ENCODE measurements at places on chromosomes 4 and X. TPM values are rescaled to one million over a fixed set of nuclear protein-coding genes. Genes with fewer than 3 reads are reported as not detected.

MAGEC1 gene
- total RNA-seq: not detected

BMX gene
- not detected for total RNA-seq

DNA sequence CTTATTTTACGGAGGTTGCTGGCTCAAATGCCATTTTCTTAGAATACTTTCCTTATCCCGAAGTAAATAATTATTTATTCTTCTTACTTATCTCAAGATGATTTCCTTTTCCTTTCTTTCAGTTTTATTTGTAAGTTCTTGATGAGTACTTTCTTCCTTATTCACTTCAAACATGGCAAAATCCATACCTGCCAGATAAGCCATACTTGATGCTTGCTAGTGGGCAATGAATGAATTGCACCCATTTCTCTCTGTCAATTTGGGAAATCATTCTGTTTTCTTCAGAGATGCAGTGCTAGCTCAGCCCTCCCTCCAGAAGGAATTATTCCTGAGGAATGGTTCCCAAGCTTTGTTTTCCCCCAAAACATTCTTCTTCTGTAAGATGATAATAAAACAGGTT is 598.3 kb downstream of the SPRY1 start:
- no peak for DNase-seq

CCDC149 gene
- total RNA-seq: 1.7 TPM

PPBP gene
- not detected for total RNA-seq

DNA sequence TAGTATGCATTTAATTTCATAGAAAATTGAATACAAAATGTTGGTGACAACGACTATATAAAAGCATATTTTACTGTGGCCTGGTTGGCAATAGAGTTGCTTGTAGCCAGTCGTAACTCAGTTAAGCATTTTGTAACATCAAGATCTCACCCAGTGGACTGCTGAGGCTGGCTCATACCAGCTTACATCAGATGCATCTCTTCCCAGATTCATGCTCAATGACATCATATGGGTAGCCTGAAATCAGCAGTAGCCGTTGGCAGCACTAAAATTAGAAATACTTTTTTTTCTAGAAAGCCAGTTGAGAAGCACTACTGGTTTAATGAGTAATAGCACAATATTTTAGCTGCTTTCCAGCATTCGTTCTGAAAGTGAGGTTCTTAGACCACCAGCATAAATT is 341.2 kb downstream of the TECRL start:
- DNase-seq: no peak

FRG2 gene
- total RNA-seq: 0.18 TPM

LONRF3 gene
- total RNA-seq: 0.10 TPM

EDA gene
- total RNA-seq: 8.6 TPM

DNA sequence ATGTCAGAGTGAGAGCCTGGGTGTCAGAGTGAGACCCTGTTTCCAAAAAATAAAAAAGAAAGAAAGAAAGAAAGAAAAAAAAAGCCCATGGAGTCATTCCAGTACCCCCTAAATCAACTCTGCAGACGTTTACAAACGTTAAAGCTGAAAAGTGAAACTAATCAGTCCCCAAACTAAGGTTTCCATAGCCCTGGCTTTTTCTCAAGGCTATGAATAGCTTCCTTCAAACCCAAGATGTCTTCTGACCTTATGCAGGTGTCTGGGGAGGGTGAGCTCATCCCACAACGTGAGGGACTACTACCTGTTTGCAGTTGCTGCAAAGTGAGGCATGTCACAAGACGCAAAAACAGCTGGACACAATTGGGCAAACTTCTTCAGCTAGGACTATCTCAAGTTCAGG is 144.0 kb downstream of the SH3KBP1 start:
- no peak for DNase-seq

ARHGEF6 gene
- 17.3 TPM for total RNA-seq

- DNase-seq: no peak
Measured at GRCh38 chrX:141467442-141467841, 117.1 kb downstream of the SPANXA1 start.

SSX4 gene
- 0.26 TPM for total RNA-seq

CC2D2A gene
- 12.9 TPM for total RNA-seq

SHISA3 gene
- 1.6 TPM for total RNA-seq

DNA sequence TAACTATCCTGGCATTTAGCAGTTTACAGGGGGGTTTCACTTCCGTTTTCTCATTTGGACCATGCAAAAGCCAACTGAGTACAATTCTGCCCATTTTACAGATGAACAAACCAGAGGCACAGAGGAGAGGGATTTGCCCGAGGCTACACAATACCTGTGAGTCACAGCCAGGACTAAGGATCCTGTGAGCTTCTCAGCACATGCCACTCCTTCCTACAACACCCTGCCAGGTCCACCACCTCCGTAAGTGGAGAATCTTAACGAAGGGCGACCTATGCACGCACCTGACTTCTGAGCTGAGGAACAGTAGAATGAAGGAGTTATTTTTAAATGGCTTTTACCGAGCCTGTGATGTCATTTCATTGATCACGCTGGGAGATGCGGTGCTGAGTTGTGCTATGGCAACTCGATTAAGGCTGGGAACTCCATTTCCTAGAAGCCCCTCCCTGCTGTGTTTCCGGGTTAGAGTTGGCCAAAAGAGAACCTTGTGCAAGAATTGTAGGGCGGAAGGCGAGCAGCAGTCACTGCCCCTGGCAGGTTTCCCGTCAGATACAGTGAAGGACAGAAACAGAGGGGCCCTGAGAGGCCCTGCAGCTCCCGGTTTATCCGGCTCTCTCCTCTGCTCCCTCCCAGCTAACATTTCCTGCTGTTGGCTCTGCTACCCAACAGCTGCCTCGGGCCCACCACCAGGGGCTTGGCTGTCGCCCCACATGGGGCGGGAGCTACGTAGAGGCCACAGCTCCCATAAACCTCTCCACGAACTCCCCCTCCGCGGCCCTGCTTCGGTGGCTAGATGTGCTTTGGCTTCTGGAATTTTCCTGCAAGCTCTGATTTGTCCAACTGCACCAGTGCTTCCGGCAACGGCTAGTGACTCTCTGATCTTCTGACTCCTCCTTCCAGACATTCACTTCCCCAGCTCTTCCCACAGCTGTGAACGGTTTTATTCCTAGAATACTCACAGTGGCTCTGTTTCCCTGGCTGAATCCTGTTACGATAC is 75.1 kb upstream of the USP9X start:
- peak; percentile 75 for DNase-seq

- DNase-seq: peak; percentile 12
Measured at GRCh38 chrX:115911967-115912366, 258.6 kb upstream of the AGTR2 start.

LRP2BP gene
- total RNA-seq: 0.21 TPM

DAPP1 gene
- total RNA-seq: not detected

IL13RA1 gene
- 16.6 TPM for total RNA-seq

PNMA6F gene
- total RNA-seq: not detected

DNA sequence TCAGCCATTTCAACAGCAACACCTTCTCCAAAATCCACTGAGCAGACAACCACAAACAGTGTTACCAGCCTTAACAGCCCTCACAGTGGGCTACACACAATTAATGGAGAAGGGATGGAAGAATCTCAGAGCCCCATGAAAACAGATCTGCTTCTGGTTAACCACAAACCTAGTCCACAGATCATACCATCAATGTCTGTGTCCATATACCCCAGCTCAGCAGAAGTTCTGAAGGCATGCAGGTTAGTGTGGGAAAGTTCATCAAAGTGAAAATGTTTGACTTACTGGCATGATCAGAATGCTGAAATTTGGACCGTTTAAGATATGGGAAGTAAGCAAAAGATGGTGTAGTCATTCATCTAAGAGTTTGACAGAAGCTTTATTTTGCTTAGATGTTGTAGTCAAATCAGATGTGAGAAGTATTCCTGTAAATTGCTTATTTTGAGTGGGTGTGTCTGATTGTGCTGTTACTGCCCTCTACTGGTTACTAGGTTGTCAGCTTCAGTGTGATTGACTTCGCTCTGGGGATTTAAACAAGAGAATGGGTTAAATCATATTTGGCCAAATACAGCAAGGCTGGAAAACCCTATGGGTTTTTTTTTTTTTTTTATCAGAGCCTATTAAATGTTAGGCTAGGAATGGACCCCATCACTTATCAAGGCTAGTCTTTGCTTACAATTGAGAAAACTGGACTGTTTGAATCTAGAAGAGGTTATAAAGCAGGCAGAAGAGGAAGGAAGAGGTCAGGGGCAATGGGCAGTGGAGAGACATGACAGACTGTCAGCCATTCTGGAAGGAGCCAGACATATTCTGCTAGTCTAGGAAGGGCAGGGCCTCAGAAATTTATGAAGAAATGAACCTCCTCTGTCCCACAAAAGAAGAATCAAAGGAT is 130.3 kb downstream of the DIPK2B start:
- DNase-seq: peak; percentile 3

HELT gene
- 0.96 TPM for total RNA-seq

DNA sequence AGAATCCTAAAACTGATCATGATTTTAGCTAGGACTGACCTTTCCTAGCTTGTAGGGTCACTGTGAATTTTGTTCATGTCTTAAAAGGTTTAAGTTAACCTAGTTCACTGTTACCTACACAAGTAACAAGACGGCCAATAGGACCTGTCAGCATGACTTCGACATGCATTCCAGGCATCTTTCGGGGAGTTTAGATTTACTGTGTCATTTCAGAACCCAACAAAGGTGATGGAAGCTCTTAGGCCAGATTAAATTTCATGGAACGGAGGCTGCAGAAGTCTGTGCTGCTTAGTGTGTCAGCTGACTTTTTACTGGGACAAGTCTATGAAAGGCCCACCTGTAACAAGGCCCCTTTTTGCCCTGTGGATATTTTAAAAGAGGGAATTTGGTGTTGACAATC is 93.1 kb downstream of the GATB start:
- no peak for DNase-seq

ANXA3 gene
- total RNA-seq: 37.9 TPM

DNA sequence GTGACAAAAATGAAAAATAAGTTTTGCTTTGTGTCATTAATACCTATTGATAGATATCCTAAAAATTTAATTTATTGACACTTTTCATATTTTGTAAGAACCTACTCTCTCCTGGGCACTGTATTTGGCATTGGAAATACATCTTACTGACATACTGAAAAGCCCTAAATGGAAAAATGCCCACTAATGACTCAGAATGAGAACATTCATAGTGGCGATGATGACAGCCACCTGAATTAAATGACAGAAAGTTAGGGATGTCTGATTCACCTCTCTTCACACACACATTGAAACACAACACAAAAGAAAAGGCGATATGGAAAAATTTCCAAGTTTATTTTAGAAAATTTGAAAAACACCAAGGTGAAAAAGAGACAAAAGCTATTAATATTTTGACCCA is 992.3 kb downstream of the STPG2 start:
- no peak for DNase-seq

DNA sequence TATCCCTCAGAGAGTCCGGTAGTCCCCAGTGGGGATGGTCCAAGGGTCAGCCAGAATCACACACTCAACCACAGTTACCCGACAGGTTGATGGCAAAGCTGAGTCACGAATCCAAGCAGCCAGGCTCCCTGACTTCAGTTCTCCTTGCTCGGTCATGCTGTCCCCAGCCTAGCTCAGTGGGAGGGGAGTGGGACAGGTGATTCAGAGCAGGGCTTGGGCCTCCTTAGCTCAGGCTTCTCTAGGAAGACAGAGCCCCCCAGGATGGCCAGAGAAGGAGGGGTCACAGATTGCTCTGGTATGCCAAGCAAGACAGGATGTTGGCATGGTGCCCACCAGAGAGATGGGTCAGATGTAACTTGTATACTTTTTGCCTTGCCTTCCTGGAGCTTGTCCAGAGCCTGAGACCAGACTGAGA is 66.5 kb downstream of the EFNB1 start:
- no peak for DNase-seq

- no peak for DNase-seq
Measured at GRCh38 chrX:10120828-10121227, 35.9 kb upstream of the CLCN4 start.

DNA sequence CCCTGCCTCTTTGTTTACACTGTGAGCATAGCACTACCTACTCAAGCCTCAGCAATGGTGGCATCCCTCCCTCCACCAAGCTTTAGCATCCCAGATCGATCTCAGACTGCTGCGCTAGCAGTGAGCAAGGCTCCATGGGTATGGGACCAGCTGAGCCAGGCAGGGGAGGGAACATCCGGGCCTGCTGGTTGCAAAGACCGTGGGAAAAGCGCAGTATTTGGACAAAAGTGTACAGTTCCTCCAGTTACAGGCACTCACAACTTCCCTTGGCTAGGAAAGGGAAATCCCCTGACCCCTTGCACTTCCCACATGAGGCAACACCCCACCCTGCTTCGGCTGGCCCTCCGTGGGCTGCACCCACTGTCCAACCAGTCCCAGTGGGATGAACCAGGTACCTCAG is 26.5 kb downstream of the EGF start:
- no peak for DNase-seq

GRCh38 chr4:18698119-18698883 is 676.7 kb upstream of the LCORL start:
- no peak for DNase-seq

DNA sequence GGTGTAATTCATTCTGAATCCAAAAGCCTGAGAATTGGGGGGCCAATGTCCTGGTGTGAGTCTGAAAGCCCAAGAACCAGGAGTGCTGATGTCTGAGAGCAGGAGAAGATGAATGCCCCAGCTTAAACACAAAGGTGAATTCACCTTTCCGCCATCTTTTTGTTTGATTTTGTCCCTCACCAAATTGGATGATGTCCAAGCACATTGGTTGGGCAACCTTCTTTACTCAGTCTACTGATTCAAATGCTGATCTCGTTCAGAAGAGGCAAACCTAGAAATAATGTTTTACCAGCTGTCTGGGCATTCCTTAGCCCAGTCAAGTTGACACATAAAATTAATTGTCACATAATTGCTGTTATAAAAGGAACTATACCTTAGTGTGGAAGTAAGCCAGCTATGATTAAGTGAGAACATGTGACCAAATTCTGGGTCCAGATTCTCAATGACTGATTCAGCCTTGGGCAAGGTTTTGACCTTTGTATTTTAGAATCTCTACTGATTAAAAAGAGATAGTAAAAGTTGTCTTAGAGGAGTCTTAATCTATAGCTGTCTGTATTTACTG is 34.5 kb upstream of the SLC4A4 start:
- DNase-seq: no peak

- DNase-seq: no peak
Measured at GRCh38 chr4:21992330-21992729, 43.8 kb upstream of the KCNIP4 start.

RP2 gene
- total RNA-seq: 28.3 TPM

- no peak for DNase-seq
Measured at GRCh38 chrX:13536551-13536950, 32.9 kb upstream of the EGFL6 start.

DNA sequence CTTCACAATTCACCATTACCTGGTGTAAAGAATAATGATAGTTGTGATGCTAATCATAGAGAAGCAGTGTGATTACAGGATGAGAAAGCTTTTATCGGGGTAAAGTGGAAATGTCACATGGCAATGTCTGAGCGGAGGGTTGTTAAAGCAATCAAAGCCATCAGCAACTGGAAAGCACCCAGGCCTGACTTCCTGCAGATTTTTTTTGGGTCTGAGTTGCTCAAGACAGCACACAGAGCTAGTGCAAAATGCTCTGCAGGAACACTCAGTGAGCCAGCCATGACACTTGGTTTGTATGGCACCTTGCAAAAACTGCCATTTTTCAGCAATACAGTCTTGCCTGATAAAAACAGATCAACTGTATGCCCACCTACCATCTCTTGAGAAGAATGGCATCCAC is 152.9 kb downstream of the COL4A6 start:
- DNase-seq: no peak

GRCh38 chr4:78584863-78585547 is 33.4 kb downstream of the ANXA3 start:
- no peak for DNase-seq

- DNase-seq: no peak
Measured at GRCh38 chr4:148618856-148619255, 176.6 kb upstream of the NR3C2 start.

- DNase-seq: no peak
Measured at GRCh38 chr4:143768007-143768591, 67.6 kb upstream of the FREM3 start.

TLR2 gene
- 1.0 TPM for total RNA-seq
